ENCODE measurements at places on chromosomes 2 and 18.

GRCh38 chr2:98514096-98514639 lies 69.5 kb downstream of the INPP4A start:
- no peak for DNase-seq

DNA sequence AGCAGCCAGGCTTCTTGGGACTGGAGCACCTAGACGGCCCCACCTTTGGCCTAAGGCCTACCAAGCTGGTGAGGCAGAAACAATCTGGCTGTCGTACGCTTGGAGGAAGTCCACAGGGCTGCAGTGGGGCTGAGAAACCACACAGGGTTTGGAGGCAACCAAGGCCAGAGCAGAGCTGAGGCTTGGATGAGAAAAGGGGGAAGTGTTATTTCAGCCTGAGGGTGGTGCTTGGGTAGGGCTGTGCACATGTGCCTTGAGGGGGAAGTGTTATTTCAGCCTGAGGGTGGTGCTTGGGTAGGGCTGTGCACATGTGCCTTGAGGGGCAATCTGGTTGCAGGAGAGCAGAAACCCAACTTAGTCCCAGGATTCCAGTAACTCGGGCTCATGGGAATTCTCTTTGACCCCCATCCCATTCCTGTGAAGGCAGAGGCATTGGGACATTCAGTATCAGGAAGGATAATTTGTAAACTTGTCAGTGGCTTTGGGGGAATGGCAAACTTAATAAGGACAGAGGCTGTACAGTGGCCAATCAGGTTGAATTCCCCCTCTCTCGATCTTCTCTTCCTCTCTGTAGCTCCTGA lies 971 bp upstream of the FBXO41 start:
- no peak for DNase-seq

DNA sequence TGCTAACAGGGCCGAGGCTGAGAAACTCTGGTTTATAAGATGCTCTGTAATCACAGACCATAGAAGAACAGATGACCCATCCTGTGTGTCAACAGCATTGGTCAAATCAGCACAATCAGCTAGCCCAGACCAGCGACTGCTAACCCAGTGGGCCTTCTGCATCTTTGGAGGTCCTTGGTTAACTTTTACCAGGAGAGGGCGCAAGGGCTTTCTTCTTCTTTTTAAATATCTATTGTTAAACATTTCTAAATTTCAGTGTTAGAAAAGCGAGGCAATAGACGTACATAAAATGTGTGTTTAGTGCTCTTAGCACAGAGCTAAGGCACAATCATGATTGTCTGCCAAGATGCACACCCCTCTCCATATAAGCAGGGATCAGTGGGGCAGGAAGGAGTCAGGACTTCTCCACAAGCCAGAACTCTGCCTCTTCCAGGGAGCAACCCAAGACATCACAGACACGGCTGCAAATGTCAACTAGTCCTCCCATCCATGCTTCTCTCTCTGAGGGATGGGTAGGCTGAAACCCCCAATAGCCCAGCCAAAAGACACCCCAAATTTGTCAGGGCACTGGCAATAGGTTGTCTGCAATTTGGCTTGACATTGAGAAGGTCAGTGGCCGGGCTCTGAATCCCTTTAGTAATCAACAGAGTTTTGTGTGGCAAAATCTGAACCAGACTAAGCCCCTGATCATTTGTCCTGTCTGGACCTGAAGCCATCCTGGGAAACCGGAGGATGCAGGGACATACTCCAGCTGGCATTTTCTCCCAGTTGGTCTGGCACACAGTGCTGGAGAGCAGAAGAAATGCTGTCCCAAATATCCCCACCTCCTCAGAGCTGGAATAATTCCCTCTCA lies 188.2 kb downstream of the BCL2 start:
- DNase-seq, result no peak

DNA sequence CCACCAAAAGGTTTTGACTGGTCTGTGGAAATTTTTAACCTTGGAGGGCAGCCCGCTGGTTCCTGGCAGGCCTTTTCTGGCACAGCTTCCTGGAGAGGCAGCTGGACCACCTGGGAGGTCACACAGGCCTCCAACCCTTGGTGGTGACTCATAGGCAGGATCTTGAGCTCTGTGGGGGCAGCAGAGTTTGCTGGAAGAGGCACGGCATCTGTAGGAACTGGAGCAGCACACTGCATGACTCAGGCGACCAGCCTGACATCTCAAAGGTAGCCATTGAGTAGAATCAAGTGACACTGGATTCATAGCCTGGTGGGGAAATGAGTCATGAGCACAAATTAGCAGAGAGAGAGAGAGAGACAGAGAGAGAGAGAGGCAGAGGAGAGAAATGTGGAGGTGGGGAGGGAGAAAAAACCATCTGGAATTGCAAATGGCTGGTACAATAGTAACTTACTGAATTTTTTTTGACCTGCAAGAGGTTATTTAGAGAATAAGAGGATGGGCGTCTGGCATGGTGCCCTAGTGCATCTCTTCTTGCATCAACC lies 57.4 kb downstream of the TRPM8 start:
- DNase-seq, result no peak

DNA sequence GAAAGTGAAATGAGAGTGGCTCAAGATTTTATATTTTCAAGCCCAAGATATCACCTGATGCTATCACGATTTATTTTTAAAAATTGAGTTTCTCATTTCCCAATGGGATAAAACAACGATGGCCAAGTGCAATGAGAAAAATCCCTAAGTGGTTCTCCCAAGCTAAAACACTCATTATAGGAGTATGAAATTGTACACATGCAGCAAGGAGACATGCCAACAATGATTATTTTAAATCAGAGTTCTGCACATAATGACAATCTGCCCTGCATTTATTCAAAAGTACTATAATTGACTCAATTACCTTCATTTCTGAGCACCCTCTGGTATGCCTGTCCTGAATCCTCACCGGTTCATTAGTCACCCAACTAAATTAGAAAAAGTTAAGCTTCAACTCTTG lies 12.7 kb downstream of the CYTIP start:
- no peak for DNase-seq

GRCh38 chr2:5360081-5360480 lies 332.1 kb upstream of the SOX11 start:
- DNase-seq, result no peak

- DNase-seq, result no peak
Measured at GRCh38 chr2:161116509-161116908, 43.7 kb upstream of the TANK start.

DNA sequence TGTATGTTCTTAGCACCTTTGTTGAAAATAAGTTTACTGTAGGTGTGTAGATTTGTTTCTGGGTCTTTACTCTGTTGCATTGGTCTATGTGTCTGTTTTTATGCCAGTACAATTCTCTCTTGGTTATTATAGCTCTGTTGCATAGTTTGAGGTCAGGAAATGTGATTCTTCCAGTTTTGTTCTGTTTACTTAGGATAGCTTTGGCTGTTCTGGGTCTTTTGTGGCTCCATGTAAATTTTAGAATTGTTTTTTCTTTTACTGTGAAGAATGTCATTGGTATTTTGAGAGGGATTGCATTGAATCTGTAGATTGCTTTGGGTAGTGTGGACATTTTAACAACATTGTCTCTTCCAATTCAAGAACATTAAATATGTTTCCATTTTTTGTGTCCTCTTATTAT lies 69.1 kb downstream of the ANKRD62 start:
- DNase-seq, result no peak

DNA sequence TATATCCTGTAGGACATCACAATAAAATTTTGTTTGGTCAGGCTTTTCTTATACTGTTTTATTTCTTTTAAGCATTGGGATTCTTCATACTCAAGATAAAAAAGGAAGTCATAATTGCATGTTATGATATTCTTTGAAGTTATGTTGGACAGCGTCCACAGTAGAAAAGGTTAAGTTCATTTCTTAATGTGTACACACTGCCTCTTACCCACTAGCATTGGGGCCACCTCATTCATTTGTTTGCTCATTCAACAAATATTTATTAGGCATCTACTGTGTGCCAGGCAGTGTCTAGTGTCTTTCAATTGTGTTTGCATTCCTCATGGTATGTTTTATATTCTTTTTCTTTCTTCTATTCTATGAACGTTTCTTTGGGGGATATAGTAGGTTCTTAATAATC lies 70.2 kb downstream of the PTPRM start:
- no peak for DNase-seq

- no peak for DNase-seq
Measured at GRCh38 chr2:44655401-44655864, 286.1 kb upstream of the SIX3 start.

DNA sequence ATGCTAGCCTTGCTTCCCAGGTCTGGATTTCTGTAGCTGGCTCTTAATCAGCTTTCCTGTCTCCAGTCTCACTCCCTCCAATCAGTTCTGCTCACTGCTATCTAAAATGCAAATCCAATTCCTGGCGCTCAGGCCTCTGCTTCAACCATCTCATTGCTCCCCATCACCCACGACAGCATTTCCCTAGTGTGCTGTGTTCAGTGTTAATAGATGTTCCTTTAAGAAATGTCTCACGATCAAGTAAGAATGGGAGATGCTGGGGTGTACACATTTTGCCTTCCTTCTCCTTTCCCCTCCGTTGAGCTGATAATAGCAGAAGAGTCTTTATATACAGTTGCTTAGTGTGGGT lies 1.6 kb upstream of the PUM2 start:
- DNase-seq, result no peak

DNA sequence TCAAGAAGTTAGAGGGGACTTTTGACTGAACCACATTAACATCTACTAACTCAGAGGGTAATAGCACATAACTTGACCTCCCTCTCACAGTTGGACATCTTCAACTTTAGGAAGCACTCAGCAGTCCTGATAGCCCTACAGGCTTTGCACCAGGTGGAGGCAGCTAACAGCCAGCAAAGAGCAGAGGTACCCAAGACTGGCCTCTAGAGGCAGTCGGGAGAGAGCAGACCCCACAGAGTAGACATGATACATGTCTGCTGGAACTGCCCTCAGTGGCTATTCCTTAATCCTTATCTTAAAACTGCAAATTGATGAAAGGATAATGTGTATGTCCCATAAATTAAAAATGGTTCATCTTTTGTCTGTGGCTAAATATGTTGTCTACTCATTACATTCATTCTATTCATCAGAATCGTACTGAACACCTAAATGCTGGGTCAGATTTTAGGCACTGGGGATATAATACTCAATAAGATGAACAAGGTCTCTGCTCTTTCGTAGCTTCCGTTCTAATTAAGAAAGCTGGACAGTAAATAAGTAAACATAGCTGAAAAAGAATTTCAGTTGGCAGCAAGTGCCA lies 49.8 kb downstream of the CAB39 start:
- DNase-seq, result no peak

- no peak for DNase-seq
Measured at GRCh38 chr2:143231254-143231645, 102.0 kb downstream of the ARHGAP15 start.

- DNase-seq, result no peak
Measured at GRCh38 chr2:238415036-238415764, 11.5 kb upstream of the ASB1 start.

- no peak for DNase-seq
Measured at GRCh38 chr2:10161961-10162441, 39.5 kb downstream of the RRM2 start.

DNA sequence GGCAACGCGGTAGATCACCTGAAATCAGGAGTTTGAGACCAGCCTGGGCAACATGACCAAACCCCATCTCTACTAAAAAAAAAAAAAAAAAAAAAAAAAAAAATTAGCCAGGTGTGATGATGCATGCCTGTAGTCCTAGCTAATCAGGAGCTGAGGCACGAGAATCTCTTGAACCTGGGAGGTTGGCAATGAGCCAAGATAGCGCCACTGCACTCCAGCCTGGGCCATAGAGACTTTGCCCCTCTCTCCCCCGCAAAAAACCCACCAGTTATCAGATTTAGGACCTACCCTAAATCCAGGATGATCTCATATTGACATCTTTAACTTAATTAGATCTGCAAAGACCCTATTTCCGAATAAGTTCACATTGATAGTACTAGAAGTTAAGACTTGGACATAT lies 29.2 kb upstream of the LDAH start:
- no peak for DNase-seq

- DNase-seq, result no peak
Measured at GRCh38 chr2:175170659-175171304, 2.8 kb upstream of the ATF2 start.

- DNase-seq, result no peak
Measured at GRCh38 chr2:201697899-201698298, 545 bp downstream of the MPP4 start.

DNA sequence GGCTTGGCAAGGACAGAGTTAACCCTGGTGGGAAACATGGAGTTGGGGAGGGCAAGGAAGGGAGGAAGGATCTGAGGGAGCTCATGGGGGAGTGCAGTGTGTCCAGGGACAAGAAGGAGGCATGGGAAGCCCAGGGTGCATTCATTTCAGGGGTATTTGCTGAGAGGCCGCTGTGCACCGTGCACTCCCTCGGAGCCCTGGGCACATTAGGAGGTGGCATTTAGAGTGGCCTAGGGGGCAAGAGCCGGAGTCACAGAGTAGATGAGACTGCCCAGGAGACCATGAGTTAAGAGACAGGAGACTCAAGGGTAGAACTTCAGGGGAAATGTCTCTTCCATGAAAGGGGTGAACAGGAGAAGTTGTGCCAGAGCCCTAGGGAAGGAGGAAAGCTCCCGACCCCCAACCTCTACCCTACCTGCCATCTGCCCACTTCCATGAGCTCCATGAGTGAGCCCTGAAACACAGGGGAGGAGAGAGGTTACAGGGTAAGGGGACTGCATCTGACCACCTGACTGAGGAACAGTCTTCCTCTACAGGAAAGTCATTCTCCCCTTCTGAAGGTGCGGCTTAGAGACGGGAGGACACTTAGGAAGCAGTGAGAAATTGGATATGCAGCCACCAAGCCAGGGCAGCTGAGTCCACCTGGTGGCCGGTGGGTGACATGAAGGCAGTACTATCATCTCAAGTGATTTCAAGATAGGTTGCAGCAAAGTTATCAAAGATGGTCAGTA lies 58.5 kb upstream of the COPS8 start:
- DNase-seq, result no peak

DNA sequence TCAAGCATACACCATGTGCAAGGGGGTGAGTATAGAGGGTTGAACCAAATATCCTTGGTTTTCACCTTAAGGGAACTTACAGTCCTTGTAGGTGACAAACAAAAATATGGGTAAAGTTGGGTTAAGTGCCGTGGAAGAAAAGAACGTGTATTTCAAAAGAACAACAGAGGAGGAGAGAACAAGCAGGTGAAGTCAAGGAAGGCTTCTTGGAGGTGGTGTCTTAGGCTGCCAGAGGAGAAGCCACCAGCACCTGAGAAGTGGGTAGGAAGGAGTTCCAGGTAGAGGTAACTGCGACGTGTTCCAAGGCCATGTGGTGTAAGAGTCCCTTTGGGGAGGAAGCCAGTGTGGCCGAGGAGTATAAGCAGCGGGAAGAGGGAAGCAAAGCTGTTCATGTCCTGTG lies 27.2 kb downstream of the CABLES1 start:
- no peak for DNase-seq

GRCh38 chr2:46016091-46016490 lies 281.1 kb upstream of the EPAS1 start:
- no peak for DNase-seq

Measured in esophagus squamous epithelium (tissue), 5 donors.